Spinal cord (tissue), 10 donors: ENCODE measurements at places on chromosomes 2 and 18. TPM values are rescaled to one million over a fixed set of nuclear protein-coding genes. Genes with fewer than 3 reads are reported as not detected.

- no peaks in the 10 kb centered on the region for H3K27me3 ChIP-seq
- no peaks in the 10 kb centered on the region for H3K4me1 ChIP-seq
- no peak for DNase-seq
- no peak overlapping the region for H3K4me3 ChIP-seq
- H3K27ac ChIP-seq, result no peak overlapping the region
- no peaks in the 10 kb centered on the region for H3K36me3 ChIP-seq
Observed at GRCh38 chr18:72114801-72115594, 429.1 kb downstream of the CBLN2 start.

DNA sequence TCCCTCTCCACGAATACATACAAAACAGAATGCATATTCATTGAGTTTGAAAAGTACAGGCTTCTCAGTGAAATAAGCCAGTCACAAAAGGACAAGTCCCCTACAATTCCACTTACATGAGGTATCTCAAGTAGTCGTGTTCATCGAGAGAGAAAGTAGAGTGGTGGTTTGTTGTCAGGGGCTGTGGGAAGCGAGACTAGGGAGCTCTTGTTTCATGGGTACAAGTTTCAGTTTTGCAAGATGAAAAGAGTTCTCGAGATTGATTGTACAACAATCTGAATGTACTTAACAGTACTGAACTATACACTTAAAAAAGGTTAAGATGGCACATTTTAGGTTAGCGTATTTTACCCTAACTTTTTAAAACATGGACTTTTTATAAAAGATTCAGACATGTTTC is 71.5 kb upstream of the TTC39C start:
- no peak for DNase-seq
- H3K36me3 ChIP-seq, result no peaks in the 10 kb centered on the region
- H3K4me1 ChIP-seq, result no peaks in the 10 kb centered on the region

Gene LIPG
- total RNA-seq, result 4.2 TPM

DNA sequence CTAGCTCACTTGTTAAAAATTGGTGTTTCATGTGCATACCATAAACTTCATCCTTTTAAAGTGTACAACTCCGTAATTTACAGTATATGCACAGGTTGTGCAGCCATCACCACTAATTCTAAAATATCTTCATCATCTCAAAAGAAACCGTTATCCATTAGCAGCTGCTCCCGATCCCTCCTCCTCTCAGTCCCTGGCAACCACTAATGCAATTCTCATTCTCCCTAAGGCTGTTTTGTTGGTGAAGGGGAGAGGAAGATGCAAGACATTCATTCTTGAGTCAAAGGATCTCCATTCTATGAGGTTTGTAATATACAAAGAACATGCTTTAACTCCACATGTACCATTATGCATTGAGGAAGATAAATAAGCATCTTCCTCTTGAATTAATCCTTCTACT is 48.6 kb downstream of the RNU4ATAC start:
- DNase-seq, result no peak
- peaks cover 4% of the 10 kb centered on the region for H3K4me1 ChIP-seq
- H3K36me3 ChIP-seq, result no peaks in the 10 kb centered on the region
- no peak overlapping the region for H3K27ac ChIP-seq

Gene LTBP1
- total RNA-seq, result 77.0 TPM

- no peaks in the 10 kb centered on the region for H3K36me3 ChIP-seq
- DNase-seq, result no peak
- H3K27ac ChIP-seq, result no peak overlapping the region
- peaks cover 6% of the 10 kb centered on the region for H3K4me1 ChIP-seq
- H3K4me3 ChIP-seq, result no peak overlapping the region
- no peaks in the 10 kb centered on the region for H3K27me3 ChIP-seq
Observed at GRCh38 chr2:71281950-71282349, 49.6 kb upstream of the ZNF638 start.

Gene LIPT1
- total RNA-seq, result 11.8 TPM

Gene POMC
- 8.5 TPM for total RNA-seq

GRCh38 chr18:36095936-36096519 is 28.7 kb upstream of the RPRD1A start:
- no peaks in the 10 kb centered on the region for H3K27me3 ChIP-seq
- H3K4me1 ChIP-seq, result no peaks in the 10 kb centered on the region
- no peak overlapping the region for H3K4me3 ChIP-seq
- no peak overlapping the region for H3K27ac ChIP-seq
- no peaks in the 10 kb centered on the region for H3K36me3 ChIP-seq

DNA sequence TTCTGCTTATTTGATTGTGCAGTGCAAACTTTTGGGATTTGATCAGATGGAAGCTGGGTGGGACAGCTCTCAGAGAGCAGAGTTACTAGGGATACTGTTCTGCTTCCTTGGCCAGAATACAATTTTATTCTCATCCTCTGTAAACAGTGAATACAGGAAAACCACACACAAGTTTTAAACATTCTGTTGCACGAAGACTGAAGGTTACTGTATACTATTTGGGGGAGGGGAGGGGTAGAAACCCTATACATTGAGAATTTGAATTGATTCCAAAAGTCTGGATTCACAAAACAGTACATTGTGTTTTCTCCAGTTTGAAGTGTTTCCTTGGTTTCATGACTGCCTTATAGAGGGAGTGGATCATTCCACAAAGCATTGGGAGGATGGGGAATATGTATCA is 149.9 kb downstream of the SETBP1 start:
- no peak overlapping the region for H3K27ac ChIP-seq
- H3K4me1 ChIP-seq, result peaks cover 20% of the 10 kb centered on the region
- no peaks in the 10 kb centered on the region for H3K27me3 ChIP-seq
- no peaks in the 10 kb centered on the region for H3K36me3 ChIP-seq
- H3K4me3 ChIP-seq, result no peak overlapping the region

DNA sequence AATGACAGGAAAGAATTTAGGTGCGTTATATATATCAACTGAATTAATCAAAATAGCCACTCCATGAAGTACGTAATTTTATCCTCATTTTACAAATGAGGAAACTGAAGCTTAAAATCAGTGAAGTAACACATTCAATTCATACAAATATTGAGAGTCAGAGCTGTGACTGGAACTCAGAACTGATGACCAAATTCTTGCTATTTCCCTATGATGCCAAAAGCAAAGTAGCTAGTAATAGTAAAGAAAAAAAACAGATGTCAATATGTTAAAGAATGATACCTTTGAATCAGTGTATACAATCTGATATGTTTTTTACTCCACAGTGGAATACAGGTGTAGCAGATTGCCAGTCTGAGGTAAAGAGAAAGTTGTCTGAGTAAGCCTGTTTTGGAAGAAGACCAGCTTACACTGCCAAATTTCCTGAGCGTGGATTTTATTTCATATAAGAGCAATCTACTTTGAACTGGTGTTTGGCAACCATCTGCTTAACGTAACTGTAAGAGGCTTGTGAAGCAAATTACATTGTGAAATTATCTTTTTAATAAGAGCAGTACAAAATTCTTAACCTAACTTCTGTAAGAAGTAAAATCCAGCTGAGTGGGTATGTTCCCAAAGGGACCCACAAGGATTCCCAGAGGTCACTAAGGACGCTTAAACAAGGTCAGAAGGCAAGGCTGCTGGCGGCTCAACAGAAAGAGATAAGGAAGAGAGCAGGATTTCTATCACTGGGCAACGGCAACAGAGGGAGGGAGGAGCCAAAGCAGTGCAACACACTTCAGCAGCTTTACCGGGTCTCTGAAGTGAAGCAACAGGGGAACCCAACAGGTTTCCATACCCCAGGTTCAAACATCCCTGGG is 85.6 kb downstream of the IKZF2 start:
- no peaks in the 10 kb centered on the region for H3K27me3 ChIP-seq
- DNase-seq, result no peak
- H3K4me1 ChIP-seq, result no peaks in the 10 kb centered on the region
- no peaks in the 10 kb centered on the region for H3K36me3 ChIP-seq
- no peak overlapping the region for H3K27ac ChIP-seq

GRCh38 chr2:191693166-191693565 is 15.2 kb downstream of the NABP1 start:
- no peaks in the 10 kb centered on the region for H3K4me1 ChIP-seq
- no peak overlapping the region for H3K27ac ChIP-seq
- no peak for DNase-seq
- no peaks in the 10 kb centered on the region for H3K27me3 ChIP-seq
- H3K36me3 ChIP-seq, result no peaks in the 10 kb centered on the region
- H3K4me3 ChIP-seq, result no peak overlapping the region

Gene CFAP65
- total RNA-seq, result 0.79 TPM

DNA sequence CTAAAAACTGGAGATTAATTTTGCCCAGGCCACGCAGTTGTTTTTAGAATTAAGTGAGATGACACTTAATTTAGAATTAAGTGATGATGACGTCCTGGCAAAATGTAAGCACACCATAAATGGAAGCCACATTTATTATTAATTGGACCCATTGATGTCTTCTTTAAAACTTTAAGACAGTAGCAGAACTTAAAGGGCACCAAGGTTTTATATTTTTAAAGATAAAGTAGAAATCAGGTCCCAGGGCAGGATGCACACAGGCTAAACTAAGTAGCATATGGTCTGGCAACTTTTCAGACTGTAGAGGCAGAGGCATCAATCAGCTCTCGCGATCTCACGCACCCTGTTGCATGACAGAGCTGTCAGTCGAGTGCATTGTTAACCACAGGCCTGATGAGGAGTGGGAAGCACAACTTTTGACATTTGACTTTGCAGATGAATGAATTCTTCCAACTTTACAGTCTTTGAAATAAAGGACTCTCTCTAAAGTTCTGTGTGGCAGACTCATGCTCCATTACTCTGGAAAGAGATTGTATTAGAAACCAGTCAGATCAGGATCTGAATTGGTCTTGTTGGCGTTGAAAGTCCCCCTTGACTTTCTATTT is 232.4 kb downstream of the CD226 start:
- H3K36me3 ChIP-seq, result no peaks in the 10 kb centered on the region
- H3K27ac ChIP-seq, result no peak overlapping the region
- no peak overlapping the region for H3K4me3 ChIP-seq
- no peaks in the 10 kb centered on the region for H3K4me1 ChIP-seq
- no peaks in the 10 kb centered on the region for H3K27me3 ChIP-seq

GRCh38 chr2:37326285-37326684 is 1.7 kb upstream of the PRKD3 start:
- DNase-seq, result no peak
- H3K27ac ChIP-seq, result peak overlapping the region; percentile 78
- H3K4me1 ChIP-seq, result peaks cover 4% of the 10 kb centered on the region
- no peak overlapping the region for H3K4me3 ChIP-seq
- H3K36me3 ChIP-seq, result no peaks in the 10 kb centered on the region

- DNase-seq, result peak; percentile 91
- peaks cover 2% of the 10 kb centered on the region for H3K27me3 ChIP-seq
- H3K4me1 ChIP-seq, result peaks cover 43% of the 10 kb centered on the region
- peak overlapping the region; percentile 1 for H3K4me3 ChIP-seq
Observed at GRCh38 chr2:62475172-62476011, 30.6 kb downstream of the TMEM17 start.

DNA sequence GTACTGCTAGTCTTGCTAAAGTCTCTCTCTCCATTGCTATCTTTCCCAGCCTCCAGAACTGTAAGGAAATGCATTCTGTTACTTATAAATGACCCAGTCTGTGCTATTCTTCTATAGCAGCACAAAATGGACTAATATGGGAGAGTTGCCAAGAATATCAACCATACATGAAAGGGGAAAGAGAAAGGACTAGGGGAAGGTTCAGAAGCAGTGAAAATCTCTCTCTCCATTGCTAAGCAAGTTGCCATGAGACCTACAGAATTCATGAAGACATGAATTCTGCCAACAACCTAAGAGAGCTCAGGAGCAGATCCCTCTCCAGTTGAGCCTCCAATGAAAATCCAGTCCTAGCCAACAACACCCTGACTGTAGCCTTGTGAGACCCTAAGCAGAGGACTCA is 3.6 kb upstream of the TRABD2A start:
- no peak for DNase-seq
- no peak overlapping the region for H3K4me3 ChIP-seq
- peaks cover 25% of the 10 kb centered on the region for H3K4me1 ChIP-seq
- no peaks in the 10 kb centered on the region for H3K36me3 ChIP-seq
- peaks cover 35% of the 10 kb centered on the region for H3K27me3 ChIP-seq
- no peak overlapping the region for H3K27ac ChIP-seq

Gene LINC00305
- total RNA-seq, result 2.9 TPM

DNA sequence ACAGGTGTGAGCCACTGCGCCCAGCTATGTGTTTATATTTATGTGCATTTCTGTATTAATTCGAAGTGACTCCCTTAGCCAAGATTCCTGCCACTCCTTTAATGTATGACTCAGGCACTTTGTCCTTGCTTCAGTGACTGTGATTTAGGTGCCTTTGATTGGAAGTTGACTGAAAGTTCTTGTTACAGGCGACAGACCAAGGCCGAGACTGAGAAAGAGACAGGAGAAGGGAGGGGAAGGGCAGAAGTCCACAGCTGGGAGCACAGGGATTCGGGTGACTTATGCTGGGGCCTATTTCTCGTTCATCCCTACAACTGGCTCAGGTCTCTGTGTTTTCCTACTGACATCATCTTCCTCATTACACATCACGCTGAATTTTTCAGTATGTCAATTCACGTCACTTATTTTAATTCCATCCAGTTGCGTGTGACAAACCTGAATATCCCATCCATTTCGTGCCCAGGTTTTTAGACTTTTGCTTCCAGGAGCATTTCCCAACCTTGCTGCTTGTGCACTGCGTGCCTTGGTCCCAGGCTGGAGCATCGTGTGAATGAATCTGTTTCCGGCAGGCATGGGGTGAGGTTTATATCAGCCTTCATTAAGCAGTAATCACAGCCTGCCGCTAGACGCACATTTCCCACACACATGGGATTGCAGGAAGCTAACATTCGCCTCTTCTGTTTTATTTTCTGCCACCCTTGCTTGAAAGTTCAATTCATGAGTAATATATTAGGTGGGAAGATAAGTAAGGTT is 42.4 kb downstream of the TMEM18 start:
- no peak overlapping the region for H3K4me3 ChIP-seq
- peaks cover 5% of the 10 kb centered on the region for H3K27me3 ChIP-seq
- H3K27ac ChIP-seq, result no peak overlapping the region
- DNase-seq, result no peak
- H3K36me3 ChIP-seq, result peaks cover 3% of the 10 kb centered on the region

- no peaks in the 10 kb centered on the region for H3K27me3 ChIP-seq
- no peak overlapping the region for H3K4me3 ChIP-seq
- H3K36me3 ChIP-seq, result no peaks in the 10 kb centered on the region
- no peak for DNase-seq
Observed at GRCh38 chr2:31980674-31981356, 30.0 kb downstream of the MEMO1 start.

DNA sequence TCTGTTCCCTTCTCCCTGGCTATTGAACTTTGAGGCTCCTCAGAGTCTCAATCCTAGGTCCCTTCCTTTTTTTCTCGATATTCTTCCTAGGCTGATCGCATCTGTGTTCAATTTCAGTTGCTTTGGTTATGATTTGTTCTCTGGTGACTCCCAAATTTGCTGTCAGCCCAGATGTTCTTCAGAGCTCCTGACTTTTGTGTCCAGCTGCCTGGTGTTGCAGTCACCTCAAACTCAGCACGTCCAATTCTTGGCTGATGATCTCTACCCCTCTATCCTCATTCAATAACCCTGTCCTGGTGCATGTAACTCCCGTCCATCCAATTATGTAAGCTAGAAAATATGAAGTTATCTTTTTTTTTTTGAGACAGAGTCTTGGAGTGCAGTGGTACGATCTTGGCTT is 31.4 kb downstream of the DIS3L2 start:
- no peaks in the 10 kb centered on the region for H3K36me3 ChIP-seq
- no peak overlapping the region for H3K27ac ChIP-seq
- H3K27me3 ChIP-seq, result no peaks in the 10 kb centered on the region
- no peak for DNase-seq
- H3K4me3 ChIP-seq, result no peak overlapping the region

- H3K27me3 ChIP-seq, result no peaks in the 10 kb centered on the region
- H3K4me3 ChIP-seq, result no peak overlapping the region
- peaks cover 4% of the 10 kb centered on the region for H3K4me1 ChIP-seq
- DNase-seq, result no peak
- no peak overlapping the region for H3K27ac ChIP-seq
- no peaks in the 10 kb centered on the region for H3K36me3 ChIP-seq
Observed at GRCh38 chr2:99753505-99753904, 263.7 kb upstream of the REV1 start.
